ENCODE measurements at places on chromosomes 1 and 21.

DNA sequence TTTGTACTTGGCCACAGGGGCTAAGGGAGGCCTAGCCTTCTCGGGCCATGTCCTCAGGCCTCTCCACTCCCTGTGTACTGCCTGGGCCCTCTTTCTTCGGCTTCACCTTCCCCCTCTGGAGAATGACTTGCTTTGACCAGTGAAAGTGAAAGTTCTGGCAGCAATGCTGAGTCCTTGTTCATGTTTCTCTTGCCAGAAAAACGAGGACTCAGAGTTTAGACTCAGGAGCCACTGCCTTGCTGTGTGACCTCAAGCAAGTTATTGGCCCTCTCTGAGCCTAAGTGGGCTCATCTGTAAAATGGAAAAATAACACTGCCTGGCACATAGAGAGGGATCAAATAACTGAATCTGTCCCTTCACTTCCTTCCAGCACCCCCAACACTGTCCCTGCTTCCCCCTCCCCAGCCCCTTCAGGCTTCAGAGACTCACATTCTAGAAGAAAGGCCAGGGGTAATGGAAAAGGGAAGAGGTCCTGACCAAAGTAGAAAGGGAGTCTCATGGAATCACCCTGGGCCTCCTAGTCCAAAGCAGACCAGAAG is 1.5 kb downstream of the C1QA start:
- no peak for DNase-seq

GRCh38 chr21:31803039-31804007 is 69.5 kb upstream of the HUNK start:
- no peak for DNase-seq

- DNase-seq = no peak
These were observed 46.9 kb downstream of the HLX start for GRCh38 chr1:220926146-220926545.

- DNase-seq = no peak
These were observed 93.8 kb downstream of the CHD1L start for GRCh38 chr1:147336291-147336690.
